ENCODE measurements at places on chromosomes 13 and 19. TPM values are rescaled to one million over a fixed set of nuclear protein-coding genes. Genes with fewer than 3 reads are reported as not detected.

CEACAM3 gene
- 0.42 TPM for total RNA-seq

GRCh38 chr19:35742121-35742724, at the start of gene IGFLR1:
IGFLR1 (minus strand) TSS chr19:35742452; CDS start chr19:35741180, 1,272 bp downstream.
- peak; percentile 73 for DNase-seq

GRCh38 chr19:27851002-27851481, 1361.9 kb downstream of the UQCRFS1 start:
- no peak for DNase-seq

GRCh38 chr19:4018140-4018613, 10.6 kb downstream of the PIAS4 start:
- DNase-seq, result no peak

DNA sequence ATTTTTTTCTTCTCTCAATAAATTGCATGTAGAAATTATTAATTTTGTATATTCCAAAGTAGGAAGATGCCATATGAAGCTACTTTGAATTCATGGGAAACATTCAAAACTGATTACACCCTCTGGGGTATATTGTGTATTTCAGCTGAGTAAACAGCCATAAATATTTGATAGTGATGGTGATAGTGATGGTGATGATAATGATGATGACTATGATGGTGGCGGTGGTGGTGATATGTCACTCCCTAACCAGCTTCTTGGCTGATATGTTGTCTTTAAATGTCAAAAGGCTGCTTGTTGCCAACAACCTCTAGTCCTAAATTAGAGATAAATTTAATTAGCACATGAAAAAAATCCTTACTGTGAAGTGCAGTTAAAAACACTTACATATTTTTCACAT, 102.0 kb downstream of the LRCH1 start:
- no peak for DNase-seq
